GM06990 (cell line): ENCODE measurements at places on chromosomes 13 and 19.

DNA sequence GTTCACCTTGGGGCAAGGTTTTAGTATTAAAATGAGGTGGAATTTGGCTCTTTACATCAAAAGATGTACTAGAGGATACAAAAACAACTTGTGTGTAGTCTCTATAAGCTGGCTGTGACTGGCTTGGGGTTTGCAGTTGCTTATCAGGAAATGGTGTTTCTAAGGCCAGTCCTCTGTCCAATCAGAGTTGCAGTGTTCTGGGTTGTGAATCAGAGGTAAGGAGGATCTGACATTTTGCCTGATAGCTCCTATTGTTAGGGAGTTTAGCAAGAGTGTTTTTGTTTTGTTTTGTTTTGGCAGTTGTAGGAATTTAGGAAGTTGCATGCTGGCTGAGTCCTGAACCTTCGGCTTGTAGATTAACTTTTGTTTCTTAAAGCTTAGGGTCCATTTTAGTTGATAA lies 20.1 kb upstream of the ESD start:
- DNase-seq: no peak

GRCh38 chr19:991174-991931 lies 7.2 kb downstream of the WDR18 start:
- DNase-seq: no peak

DNA sequence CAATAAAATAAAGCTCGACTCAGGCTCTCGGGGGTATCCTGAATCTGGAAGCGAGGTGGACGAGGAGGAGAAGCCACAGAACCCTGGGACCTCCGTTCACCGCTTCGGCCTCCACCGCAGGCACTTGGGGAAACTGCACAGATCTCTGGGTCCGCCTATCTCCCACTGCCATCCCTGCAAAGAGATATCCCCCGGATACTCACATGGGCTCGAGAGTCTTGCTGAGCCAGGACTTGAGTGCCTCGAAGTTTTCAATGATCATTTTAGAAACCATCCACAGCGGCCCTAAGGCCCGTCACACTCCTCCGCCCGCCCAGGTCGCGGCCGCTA lies 589 bp downstream of the RBM26 start:
- DNase-seq: no peak

- peak; percentile 77 for DNase-seq
These were observed 1.3 kb upstream of the C3 start for GRCh38 chr19:6721773-6722172.

GRCh38 chr19:38918526-38918925 lies 6.5 kb upstream of the CCER2 start:
- no peak for DNase-seq

DNA sequence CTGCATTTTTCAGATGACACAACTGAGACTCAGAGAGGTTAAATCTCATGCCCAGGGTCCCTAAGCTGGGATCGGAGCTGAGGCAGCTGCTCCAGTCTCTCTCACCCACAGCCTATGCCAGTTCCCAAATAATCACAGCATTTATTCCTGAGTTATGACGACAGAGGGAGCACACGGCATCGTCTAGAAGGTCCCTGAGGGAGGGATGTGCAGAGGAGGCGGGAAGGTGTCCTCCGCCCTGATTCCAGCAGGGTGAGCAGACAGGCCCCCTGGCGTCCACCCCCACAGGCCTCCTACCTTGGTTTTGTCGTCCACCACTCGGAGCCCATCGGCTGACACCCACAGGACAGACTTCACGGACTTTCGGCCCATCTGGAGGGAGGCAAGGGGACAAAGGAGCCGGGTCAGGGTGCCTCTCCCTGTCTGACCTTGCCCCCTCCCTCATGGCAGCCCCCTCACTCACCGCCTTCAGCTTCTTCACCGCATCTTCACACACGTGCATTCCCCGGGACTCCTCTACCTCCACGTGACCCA lies 8.0 kb downstream of the NUMBL start:
- DNase-seq: no peak

DNA sequence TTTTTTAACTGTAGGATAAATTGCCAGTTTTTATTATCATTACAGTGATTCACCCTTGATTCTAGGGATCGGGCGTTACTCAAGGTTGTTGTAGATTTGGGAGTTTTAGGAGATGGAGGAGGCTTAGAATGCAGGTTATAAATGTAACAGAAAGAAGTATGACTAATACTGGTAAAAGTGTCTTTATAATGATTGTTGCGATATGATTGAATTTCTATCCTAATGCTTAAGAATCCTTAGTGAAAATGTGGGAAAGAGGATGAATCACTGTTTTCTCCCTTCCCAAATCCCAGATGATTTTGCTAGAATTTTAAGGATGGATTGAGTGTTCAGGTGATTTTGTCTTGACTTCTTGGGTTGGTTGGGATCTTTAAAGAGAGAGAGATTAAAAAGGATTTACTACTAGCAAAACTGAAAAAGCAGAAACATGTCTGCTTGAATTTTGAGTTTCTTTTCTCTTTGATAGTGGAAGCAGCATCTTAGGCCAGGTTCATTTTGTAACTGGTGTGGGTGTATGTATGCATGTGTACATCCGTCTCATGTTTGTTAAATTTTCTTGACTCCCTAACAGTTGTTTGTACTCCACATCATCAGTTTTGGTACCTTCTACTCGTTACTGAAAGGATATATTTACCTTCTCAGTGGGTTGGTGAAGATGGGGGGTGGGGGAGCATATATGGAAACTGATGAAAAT lies 25.9 kb downstream of the ARHGAP35 start:
- peak; percentile 16 for DNase-seq

DNA sequence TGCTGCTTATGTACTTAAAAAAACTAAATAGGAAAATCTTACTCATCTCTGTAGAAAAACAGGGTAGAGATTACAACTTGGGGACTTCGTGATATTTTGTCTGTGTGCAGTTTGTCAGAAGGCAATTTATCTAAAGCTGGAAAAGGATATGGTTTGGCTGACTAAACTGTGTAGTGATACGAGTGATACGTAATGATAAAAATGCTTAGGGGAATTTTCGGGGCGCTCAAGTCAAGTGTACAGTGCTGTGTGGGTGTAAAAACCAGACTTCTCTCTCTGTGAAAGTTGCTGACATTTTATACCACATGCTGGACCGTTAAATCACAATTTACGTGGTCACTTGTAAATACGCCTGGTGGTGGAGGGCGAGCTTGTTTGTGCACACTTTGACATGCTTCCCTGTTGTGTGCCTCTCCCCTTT lies 221.7 kb downstream of the KCNRG start:
- peak; percentile 73 for DNase-seq

- no peak for DNase-seq
These were observed 242.1 kb downstream of the FGF9 start for GRCh38 chr13:21913010-21913409.

- DNase-seq: peak; percentile 85
These were observed at the start of gene CCDC106 for GRCh38 chr19:55647732-55648584. Gene CCDC106 (plus strand): TSS chr19:55648212. CDS start chr19:55649047, 835 bp downstream.

- DNase-seq: peak; percentile 24
These were observed 161.4 kb downstream of the EFNB2 start for GRCh38 chr13:106373989-106374572.

DNA sequence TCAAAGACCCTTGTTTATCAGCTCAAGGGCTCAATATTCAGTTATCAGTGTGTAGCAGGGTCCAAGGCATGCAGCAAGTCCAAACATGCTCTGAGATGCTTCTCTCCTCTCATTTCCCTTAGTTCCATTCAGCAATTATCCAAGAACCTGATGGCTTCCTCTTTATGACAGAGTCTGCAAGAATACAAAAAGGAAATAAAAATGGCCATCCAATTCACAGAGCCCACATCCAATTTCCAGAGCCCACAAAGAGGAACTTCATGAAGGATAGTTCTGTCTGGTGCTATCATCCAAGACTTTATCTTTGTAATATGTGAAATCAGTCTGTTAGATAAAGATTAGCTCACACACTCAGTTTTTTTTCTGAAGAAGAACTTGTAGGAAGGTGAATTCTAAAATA lies 217.2 kb downstream of the LACC1 start:
- DNase-seq: no peak

DNA sequence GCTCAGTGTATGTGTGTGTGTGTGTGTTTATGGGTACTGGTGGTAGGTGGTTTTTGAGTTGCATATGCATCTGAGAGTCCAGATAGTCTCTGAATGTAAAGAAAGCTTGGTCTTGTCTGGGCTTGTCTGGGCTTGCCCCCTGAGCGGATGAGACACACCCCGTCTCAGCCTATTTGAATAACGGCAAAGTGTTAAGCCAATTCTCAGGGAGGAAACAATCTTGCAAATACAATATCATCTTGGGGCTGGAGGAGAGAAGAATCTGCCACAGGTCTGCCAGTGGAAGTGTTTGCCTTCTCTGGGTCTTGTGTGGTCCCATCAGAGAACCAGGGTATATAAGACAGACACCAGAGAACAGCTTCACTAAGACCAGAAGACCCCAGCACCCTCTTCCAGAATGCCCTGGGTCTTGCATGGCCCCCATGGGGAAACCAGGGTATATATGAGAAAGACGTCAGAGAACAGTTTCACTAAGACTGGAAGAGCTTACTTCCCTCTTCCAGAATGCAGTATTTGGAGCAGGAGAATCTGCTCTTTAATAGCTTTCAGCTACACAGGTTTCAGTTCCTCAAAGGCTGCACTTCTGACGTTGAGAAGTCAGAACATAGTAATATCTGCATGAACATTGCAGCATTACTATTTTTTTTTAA lies 13.3 kb downstream of the CD70 start:
- peak; percentile 84 for DNase-seq

- no peak for DNase-seq
These were observed 381.5 kb downstream of the MYO16 start for GRCh38 chr13:109010912-109011311.

- no peak for DNase-seq
These were observed 518.6 kb downstream of the SLITRK5 start for GRCh38 chr13:88189728-88190127.

DNA sequence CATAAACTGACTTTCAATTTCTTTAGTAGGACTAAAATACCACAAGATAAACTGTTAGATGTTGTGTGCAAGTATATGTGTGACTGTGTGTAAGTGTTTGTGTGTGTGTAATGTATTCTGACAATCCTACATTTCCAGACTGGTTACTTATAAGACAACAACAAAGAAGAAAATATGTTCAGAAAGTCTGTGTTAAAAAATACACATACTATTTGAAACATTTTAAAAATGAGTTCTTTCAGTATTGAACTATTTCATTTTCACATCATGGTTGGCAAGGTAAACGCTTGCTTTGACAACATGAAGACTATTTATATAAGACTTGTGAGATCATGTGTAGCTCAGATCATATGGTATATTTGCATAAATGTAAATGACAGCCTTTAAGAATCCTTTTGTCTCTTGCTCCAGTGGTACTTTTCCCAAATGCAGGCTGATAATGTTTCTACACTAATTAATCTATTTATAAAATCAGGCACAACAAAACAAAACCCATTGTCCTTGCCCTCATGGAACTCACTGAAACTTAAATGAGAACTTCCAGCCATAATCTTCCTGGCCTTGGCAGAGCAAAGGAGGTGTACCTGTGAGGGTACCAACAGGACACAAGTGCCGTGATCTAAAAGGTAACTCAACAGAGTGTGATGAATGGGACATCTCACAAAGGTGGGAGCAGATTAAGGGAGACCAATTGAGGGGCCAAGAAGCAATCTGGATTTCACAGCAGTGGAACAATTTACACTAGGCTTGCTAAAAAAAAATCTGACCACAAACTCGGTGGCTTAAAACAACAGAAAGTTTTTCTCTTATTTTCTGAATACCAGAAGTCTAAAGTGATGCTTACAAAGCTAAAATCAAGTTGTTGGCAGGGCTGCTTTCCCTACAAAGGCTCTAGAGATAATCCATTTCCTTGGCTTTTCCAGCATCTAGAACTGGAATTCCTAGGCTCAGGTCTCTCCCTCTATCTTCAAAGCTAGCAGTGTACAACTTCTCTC lies 349.0 kb downstream of the TBC1D4 start:
- DNase-seq: no peak

DNA sequence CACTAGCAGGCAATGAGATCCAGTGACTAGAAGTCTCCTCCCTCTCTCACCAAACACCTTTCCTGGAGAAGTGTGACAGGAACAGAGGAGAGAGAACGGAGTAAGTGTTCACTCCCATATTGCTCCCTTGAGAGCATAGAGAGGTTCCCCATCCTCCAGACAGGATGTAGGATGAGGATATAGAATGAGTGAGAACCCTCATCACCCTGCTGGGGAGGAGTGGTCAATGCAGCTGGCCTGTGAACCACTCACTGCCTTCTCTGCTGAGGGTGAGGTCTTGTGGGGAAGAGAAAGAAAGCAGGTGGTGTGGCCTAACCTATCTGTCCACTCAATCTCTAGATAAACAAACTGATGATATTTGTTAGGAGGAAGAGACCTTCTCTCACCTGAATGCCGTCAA lies 386.6 kb downstream of the PCDH20 start:
- DNase-seq: no peak

DNA sequence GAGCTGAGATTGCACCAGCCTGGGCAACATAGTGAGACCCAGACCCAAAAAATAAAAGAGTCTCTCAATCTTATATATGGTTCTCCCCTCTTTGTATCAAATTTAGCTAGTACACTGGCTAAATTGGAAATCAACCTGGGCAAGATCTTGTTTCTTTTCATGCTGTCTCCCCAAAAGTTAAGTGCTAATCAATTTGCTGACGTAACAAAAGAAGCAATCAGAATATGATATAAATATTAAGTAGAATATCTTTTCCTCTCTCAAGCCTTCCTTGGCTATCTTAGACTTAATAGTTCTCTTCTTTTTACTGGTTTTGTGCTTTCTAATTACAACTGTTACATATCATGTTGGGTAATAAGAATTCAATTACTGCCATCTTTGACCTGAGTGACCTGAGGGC lies 258.9 kb downstream of the KCNRG start:
- no peak for DNase-seq

DNA sequence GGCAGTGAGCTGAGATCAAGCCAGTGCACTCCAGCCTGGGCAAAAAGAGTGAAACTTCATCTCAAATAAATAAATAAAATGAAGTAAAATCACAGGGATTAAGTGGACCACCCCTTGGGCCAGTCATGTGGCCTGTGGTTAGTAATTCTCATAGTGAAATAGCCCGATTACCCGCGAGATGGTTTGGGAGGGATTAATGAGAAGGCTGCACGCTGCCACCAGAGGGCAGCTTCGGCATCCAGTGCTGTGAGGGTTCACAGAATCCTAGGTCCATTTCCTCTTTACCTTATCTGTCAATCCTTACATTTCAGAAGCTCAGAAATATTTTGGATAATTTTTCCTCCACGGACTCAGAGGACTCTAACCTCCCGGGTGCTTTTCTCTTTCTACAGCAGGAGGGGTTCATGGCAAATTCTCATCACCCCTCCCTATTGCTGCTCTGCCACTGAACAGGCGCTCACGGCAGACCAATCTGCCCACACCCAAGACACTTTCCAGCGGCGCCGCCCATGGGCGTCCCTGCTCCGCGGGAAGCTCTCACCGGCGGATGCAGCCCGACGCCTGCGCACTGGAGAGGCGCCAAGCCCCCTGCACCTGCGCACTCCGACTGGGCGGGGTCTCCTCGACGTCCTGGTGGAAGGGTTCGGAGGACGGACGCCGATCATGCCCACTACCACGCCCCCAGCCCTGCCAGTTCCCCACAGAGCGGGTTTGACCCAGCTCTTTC lies 11.0 kb downstream of the ZNF835 start:
- DNase-seq: no peak

DNA sequence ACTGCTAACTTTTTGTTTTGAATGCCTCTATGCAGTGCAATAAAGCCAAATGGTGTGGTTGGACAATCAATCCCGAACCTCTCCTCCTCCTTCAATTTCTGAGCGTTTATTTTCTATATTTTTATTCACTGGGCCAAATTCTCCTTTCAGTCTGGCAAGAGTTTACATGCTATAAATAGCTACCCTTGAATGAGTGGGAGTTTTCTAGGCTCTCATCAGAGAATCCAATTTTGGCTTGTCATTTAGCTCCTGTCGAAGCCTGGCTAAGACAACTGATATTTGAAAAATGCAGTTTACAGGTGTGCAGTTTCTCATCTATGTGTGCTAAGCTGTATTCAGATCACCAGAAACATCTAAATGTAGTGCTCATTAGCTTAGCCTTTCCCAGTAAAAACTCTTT lies 61.8 kb downstream of the OLFM4 start:
- no peak for DNase-seq
